ENCODE measurements at places on chromosomes 1 and 21.

GRCh38 chr1:197356723-197357533 is 88.9 kb downstream of the CRB1 start:
- peak; percentile 45 for DNase-seq

DNA sequence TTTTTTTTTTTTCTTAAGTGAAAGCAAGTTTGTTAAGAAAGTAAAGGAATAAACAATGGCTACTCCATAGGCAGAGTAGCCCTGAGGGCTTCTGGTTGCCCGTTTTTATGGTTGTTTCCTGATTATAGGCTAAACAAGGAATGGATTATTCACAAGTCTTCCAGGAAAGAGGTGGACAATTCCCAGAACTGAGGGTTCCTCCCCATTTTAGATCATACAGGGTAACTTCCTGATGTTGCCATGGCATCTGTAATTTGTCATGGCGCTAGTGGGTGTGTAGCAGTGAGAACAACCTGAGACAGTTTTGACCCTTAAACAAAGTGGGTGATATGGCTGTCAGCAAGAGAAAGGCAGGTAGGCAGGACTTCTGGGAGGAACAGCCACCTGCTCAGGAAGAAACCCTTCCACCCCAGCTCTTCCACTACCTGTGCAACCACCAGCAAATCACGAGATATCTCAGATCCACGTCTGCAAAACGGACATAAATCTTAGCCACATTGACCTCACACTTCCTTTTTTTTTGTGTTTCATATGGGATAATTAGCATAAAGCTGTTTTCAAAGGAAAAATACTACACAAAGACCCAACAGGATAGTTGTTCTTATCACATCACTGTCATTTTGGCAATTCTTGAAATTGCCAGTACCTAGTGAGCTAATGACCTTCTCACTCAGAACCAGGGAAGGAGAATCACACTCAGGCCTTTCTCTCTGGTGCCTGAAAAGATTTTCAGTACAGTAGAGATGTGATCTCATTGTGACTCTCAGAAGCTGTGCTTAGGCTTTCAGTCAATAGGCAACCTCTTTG is 34.8 kb upstream of the DUSP10 start:
- peak; percentile 38 for DNase-seq

DNA sequence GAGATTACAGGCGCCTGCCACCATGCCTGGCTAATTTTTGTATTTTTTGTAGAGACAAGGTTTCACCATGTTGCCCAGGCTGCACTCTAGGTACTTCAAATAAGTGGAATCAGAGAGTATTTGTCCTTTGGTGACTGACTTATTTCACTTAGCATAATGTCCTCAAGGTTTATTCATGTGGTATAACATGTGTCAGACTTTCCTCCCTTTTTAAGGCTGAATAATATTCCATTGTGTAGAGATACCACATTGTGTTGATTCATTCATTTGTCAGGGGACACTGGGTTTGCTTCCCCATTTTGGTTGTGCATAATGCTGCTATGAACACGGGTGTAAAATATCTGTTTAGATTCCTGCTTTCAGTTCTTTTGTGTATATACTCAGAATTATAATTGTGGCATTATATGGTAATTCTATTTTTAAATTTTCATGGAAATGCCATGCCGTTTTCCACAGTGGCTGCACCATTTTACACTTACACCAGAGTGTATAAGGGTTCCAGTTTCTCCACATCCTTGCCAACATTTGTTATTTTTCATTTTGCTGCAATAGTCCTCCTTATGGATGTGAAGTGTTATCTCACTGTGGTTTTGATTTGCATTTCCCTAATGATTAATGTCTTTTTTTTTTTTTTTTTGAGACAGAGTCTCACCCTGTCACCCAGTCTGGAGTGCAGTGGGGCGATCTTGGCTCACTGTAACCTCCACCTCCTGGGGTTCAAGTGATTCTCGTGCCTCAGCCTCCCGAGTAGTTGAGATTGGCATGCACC is 35.1 kb downstream of the IL6R start:
- DNase-seq: no peak

DNA sequence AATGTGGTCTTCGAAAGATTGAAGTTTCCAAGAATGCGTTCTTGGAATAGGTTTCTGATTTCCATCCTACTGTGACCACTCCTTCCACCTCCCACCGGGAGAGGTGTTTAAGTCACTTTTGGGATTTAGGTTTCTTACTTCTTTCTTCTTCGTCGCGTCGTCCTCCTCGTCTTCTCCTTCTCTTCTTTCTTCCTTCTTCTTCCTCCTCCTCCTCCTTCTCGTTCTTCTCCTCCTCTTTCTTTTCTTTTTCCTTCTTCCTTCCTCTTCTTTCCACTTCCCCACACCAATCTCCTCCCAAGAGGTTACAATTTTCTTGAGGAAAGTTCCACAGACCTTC is 2.1 kb downstream of the CACHD1 start:
- DNase-seq: no peak

DNA sequence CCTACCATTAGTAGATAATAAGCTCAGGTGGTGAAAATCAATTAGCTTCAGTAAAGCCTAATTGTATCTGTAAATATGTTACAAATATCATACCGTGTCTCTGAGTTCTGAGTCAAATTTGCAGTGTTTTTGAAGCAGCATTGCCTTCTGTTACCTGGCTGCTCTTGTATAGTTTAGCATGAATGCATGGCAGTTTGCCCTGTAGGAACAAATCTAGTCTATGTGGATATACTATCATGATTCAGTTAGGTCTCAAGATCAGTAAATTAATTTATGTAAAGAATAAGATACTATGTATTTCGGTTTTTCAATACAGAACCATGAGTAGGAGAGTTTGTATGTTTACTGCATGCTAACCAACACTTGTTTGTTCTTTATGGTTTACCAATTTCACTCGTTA is 240.6 kb upstream of the C1orf105 start:
- no peak for DNase-seq
